ENCODE measurements at places on chromosomes 5 and 9.

DNA sequence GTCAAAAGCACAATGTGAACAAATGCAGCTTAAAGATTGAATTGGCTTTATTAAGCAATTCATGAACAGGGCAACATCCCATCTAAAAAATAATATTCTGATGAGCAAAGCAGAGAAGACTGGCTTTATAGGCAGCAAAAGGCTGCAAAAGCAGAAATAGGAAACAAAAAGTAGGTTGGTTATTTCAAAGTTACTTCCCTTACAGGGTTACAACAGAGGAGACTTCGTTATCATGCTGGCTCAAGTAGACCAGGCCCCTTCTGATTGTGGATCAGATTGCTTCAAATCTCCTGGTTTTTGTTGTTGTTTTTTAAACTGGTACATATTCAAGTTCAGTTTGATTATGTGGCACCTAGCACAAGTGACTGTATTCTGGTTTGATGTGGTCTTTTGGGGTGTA lies 73.1 kb downstream of the MAN2A1 start:
- DNase-seq, result no peak

DNA sequence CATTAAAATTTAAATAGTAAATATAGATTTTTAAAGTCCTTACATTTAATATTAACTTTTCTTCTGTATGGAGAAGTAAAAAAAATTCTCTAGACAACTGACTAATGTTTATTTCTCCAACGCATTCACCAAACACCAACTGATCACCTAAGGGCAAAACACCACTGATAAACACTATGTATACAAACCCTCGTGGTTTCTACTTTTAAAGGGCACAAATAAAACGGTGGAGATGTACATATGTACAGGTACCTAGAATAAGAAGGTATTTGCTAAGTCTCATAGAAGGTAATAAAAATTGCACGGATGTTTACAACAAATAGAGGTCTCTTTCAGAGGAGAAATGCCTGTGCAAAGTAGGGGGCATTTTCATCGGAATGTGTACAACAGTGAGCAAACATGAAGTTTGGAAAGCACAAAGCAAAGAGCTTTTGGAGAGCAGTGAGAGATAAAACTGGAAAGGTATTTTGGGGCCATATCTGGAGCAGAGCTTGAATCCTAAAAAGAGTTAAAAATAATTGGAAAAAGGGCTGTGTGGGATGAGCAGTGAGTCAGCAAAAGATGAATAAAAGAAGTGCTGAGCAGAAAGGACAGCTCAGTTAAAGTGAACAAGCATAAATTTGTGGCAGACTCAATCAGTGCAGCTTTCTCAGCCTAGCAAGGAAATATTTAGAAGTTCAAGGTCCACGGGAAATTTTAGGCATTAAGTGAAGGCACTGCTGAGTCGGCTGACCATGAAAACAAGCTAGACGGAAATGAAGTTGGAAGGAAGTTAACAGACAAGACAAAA lies 160.0 kb downstream of the TMEM161B start:
- DNase-seq, result no peak

DNA sequence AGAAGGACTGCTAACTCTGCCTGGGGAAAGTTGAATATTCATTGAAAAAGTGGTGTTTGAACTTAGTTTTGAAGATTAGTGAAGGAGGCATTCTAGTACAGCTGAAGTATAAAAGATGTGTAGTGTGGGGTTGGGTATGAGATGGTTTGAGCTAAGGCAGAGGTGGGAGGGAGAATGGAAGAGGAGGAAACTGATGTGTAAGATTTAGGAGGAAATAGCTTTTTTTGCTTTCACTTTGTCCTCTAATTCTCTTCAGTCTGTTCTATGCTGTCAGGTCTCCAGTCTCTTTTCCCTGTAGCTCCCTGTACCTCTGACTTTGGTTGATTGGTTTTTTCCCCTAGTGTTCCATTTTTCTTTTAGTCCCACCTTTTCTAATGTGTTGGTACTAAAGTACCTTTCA lies 9.0 kb downstream of the CREBRF start:
- no peak for DNase-seq

GRCh38 chr9:136488247-136489214 lies 5.7 kb upstream of the SEC16A start:
- peak; percentile 64 for DNase-seq

DNA sequence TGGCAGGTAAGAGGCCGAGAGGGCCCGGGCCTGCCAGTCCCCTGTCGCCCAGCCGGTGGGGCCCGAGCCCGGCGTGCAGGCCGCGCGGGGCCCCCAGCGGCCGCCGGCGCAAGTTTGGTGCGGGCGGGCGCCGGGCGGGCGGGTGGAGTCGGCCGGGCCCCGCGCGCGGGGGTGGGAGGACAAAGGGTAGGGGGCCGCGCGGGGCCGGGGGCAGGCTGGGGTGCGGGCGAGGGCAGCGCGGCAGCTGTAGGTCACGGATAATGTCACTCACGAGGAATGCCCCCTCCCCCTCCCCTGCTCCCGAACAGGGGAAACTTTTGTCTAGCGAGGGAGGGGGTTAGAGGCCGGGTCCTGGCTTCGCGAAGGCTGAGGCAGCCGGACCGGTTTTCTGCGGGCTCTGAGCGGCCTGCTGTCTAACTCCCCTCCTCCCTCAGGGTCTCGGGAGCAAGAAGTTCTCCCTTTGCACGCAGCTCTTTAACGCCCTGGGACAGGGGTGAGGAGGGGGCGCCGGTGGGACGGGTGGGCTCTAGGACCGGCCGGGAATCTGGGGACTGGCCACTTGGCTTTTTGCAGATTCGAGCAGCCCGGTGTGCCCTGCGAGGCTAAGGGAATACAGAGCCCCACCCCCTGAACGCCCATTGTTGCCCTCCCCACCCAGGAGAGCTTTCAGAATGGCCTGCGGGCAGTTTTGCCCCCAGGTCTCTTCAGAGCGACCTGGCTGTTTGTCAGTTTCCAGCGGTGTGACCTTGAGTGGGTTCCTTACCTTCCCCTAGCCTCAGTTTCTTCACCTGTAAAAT lies 21.3 kb upstream of the NDST1 start:
- DNase-seq, result no peak

- no peak for DNase-seq
Observed at GRCh38 chr5:83011985-83012384, 65.2 kb downstream of the TMEM167A start.

- no peak for DNase-seq
Observed at GRCh38 chr9:91771027-91771426, 179.0 kb downstream of the ROR2 start.

DNA sequence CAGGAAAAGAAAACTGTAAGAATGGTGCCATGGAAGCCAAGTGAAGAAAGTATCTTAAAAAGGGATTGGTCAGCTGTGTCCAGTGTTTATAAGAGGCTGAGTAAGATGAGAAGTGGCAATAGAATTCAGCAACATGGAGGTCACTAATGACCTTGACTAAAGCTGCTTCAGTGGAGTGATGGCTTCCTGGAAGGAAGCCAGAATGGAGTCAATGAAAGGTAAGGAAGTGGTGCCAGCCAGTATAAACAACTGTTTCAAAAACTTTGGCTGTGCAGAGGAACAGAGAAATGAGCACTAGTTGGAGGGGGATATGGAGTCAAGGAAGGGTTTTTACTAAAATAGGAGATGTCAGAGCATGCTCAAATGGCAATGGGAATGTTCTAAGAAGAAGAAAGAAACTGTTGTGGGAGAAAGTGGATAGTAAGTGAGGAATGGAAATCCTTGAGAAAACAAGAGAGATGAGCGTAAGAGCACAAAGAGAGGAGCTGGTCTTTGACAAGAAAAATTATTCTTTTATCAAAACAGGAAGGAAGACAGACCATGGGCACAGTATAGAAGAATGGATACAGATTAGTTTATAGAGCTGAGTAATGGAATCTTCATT lies 11.1 kb upstream of the NRG2 start:
- DNase-seq, result no peak

DNA sequence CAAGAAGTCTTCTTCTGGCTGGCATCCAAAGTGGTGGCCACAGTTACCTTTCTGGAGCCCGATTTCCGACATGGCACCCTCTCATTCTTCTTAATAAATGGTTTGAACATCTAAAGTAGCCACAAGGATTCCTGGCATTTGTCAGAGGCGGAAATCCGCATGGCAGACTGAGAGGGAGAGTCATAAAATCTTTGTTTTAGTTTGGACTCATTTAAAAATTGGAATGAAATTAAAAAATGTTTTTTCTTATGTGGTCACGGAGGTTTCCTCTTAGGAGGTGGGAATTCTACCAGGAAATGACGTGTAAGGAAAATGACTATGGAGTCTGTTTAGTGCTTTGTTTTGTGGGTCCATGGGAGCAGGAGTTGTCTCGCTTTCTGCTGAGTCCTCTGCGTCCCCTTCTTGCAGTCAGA lies 133.0 kb upstream of the PTCH1 start:
- DNase-seq, result no peak

DNA sequence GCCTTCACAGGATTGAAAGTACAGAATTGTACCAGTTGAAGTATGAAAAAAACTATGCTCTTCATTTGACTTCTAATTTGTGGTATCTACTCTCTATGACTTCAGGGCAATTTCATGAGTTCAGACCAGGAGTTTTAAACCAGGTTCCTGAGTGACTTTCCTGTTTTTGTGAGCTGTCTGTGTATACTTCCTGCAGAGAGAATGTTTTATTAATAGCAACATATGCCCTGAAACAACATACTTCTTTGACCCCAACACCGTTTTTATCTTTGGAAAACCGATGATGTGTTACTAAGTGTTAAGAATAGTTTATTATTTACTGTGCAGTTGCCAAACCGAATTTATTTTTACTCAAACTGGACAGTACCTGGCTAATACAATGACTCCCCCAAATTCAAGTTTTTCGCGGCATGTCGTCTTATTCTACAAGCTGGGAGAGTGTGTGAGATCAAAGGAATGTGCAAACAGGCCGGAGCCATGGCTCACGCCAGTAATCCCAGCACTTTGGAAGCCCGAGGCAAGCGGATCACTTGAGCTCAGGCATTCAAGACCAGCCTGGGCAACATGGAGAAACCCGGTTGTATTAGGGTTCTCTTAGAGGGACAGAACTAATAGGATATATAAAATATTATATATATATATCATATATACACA lies 58.7 kb upstream of the ERBIN start:
- DNase-seq, result no peak

DNA sequence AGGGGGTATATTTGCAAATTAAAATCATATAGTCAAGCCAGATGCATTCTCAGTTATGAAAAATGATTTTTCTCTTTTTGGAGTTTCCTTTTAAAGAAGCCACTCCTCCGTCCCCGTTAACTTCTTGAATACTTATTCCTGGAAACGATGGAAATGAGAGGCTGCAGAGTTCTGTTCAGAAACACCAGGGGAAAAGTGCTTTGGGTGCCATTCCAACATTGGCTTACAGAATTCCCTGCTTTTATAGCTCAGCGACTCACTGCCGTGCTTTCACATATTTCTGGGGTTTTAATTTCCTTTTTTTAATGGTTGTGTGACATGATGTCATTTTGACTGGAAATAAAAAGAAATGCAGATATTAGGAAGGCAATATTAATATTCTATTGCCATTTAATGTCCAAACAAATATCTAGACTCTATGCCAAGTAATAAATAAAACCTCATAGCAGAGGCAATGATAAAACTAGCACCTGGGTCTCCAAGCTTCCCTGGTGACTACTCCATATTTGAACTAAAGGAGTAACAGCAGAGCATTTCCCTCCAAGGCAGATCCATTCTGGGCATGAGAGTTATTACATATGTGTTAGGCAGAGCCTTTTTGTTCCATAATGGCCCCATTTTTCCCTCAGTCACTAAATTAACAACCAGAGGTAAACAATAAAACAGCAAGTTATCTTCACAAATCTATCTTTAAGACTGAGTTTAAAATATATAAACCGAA lies 363.4 kb downstream of the EBF1 start:
- DNase-seq, result no peak

GRCh38 chr9:106795031-106795430 lies 67.9 kb upstream of the ZNF462 start:
- DNase-seq, result no peak

DNA sequence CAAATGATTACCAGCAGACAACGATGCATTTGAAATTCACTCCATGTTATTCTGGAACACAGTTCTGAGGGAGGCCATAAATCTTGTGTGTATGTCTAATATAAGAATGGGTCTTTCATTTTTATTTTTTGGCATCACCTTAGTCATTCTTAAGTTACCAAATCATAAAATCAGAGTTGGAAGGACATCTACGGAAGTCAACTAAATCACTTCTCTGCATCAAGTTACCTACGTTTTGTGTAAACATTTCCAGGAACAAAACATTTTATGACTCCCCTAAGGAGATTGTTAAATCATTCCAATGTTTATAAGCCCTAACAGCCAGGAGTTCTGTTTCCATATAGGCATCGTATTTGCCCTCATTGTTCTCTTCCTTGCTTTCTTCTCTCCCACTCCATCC lies 378.2 kb downstream of the FAM170A start:
- DNase-seq, result no peak

DNA sequence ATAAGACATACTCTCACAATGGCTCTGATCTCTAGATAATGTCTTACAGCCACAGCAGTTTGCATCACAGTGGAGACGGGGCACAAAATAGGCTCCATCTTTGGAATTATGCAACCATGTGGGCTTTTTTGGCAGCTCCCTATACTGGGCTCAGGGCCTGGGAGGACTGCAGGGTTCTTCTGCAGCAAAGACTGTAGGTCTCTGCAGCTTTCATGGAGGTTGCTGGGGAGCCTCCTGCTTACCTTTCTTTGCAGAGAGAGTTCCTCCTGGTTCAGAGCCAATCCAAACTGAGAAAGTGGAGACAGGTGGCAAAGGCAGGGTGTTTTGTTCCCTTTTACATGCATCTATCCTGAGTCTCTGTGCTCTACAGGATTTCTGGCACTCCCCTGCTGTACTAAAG lies 558.0 kb downstream of the TLR4 start:
- no peak for DNase-seq

DNA sequence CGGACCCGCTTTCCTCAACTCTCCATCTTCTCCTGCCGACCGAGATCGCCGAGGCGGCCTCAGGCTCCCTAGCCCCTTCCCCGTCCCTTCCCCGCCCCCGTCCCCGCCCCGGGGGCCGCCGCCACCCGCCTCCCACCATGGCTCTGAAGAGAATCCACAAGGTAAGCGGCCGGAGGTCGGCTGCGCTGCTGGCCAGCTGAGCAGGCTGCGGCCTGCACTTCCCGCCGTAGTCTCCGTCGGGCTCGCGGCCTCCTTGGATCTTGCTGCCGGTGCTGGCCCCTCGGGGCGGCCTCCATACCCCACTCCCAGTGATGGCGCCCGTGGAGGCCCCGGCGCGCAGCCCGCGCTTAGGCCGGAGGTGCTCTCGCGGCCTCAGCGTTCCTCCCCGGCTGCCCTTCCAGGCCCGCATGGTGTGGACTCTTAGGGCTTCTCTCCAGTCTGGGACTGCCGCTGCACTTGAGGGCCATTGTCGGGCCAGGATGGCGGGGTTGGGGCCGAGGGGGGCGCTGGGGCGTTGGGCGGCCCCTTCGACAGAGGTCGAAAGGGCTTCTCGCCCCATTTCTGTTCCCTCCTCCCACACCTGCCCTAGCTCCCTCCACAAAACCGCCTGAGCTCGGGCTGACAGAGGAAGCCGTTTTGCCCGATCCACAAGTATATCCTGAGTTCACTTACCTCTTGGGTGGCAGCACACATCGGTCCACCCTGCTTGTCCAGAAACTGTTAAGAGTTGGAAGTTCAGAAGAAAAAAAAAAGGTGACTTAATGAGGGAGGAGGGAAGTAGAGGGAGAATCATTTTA lies 714 bp downstream of the UBE2D2 start:
- DNase-seq, result peak; percentile 70

- DNase-seq, result no peak
Observed at GRCh38 chr9:88808019-88808656, 183.1 kb upstream of the S1PR3 start.

GRCh38 chr9:127927988-127928675 lies 2.4 kb downstream of the PIP5KL1 start:
- DNase-seq, result no peak

- no peak for DNase-seq
Observed at GRCh38 chr9:106880863-106881262, 17.9 kb downstream of the ZNF462 start.
